SK-N-MC (cell line): ENCODE measurements at places on chromosomes 16 and 17.

- no peak for DNase-seq
Observed at GRCh38 chr16:31099860-31100638, 5.5 kb upstream of the VKORC1 start.

GRCh38 chr17:76820561-76820960 lies 47.6 kb upstream of the MGAT5B start:
- DNase-seq, result no peak

DNA sequence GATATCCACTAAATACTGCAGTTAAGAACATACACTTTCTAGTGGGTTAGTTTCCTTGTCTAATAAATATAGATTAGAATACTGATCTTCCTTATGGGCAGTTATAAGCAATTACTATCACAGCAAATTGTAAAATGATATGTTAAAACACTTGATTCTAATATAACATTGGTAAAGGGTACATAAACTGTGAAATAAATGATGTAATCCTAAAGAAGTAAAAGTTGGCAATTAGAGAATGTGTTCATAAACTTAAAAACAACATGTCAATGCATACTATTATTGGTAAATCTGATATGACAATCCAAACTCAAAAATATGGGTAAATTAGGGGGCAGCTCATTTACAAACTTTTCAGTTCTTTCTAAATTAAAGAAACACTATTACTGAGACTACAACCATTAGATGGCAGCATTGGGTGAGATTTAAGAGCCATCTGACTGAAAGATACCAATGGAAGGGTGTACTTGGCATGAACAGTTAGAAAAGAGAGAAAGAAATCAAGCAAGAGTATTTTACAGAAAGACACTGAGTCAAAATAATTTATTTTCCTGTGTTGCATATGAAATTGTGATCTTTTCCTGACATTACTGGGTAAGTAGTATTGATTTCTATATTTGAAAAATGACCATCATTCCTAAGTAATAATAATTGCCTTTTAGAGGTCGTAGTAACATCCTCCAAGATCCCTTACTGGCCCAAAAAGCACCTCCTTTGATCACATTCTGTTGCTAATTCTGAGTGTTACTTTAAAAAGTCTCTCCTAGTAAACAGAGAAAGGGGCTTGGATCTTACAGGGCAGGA lies 119.6 kb downstream of the SPAG9 start:
- DNase-seq, result peak; percentile 47

GRCh38 chr17:21345236-21345635 lies 30.9 kb upstream of the KCNJ12 start:
- no peak for DNase-seq

- DNase-seq, result no peak
Observed at GRCh38 chr16:19361587-19361986, 56.1 kb upstream of the TMC5 start.

DNA sequence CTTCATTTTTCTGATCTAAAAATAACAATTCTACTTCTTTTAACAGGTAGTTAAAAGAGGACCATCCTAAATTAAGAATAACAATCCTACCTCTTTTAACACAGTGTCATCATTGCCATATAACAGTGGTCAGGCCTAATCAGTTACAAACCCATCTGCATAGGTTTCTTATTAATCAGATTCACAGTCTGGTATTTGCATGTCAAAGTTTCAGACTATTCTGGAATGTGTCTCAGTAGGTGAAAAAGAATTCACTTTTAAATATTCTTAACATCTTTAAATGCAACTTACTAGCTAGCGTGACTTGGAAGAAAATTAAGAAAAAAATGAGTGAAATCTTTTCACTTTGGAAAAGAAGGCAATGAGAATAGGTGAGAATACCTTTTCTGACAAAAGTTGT lies 6.8 kb upstream of the KRT12 start:
- DNase-seq, result no peak

GRCh38 chr17:29116804-29117753 lies 63.1 kb downstream of the MYO18A start:
- DNase-seq, result peak; percentile 14

GRCh38 chr16:46973996-46974324 lies 486 bp upstream of the DNAJA2 start:
- DNase-seq, result no peak

DNA sequence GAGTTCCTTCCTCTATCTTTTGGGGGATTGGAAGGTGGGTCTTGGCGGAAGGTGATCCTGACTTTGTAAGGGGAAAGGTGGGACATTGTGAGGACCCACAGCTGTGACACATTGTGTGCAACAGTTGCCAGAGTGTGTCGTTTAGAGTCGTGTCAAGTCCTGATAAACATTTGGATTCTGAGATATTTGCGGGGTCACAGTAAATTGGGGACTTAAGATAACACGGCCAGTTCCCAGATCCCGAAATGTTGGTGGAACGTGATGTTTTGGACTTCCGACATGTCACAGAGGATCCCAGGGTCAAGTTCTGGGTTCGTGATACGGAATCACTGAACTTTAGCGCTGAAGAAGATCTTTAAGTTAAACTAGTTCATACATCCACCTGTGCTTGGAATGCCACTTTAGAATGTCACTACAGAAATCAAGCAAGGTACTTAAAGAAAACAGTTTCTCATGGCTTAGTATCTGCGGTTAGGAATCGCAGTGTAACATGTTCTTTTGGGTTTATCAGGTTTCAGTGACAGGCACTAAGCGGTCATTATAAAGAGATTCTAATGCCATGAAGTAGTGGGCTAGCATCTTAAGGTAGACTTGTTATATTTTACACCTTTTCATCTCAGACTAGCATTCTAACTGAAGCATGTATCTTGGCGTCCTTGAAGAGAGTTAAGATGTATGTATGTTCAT lies 815 bp downstream of the ATAD5 start:
- no peak for DNase-seq

- no peak for DNase-seq
Observed at GRCh38 chr17:35715416-35715815, 16.0 kb upstream of the RASL10B start.

GRCh38 chr16:55575496-55575895 lies 9.0 kb downstream of the CAPNS2 start:
- DNase-seq, result no peak

DNA sequence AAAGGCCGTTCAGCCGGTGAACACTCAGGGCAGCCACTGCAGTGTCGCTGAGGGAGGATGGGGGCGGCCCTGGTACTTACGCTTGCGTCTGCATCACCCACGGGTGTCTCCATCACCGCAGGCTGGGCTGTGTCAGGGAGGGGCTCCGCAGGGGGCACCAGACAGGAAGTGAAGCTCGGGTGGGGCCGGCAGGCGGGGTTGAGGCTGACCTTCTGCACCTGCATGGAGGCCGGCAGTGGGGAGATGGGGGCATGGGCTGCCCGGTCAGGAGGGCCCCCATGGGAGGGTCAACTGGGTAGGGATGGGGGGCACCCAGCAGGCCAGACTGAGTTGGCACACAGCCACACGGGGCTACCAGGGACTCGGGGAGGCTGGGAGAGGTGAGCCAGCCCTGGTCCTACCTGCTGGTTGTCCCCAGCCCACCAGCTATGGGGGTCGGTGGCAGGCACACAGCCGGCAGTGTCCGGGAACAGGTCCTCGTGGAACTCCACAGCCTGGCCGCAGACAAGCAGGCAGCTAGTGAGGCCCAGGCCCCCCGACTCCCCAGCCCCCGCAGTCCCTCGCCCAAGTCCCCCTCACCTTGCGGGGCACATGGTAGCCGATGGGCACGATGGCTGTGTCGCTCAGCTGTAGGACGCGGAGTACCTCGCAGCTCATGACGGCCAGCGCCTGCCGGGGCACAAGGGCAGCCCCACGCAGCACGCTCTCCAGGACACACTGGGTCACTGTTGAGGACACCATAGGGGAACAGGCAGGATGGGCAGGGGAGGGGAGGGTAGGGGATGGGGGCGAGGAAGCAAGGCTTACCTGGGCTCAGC lies 7.2 kb upstream of the VASN start:
- no peak for DNase-seq

DNA sequence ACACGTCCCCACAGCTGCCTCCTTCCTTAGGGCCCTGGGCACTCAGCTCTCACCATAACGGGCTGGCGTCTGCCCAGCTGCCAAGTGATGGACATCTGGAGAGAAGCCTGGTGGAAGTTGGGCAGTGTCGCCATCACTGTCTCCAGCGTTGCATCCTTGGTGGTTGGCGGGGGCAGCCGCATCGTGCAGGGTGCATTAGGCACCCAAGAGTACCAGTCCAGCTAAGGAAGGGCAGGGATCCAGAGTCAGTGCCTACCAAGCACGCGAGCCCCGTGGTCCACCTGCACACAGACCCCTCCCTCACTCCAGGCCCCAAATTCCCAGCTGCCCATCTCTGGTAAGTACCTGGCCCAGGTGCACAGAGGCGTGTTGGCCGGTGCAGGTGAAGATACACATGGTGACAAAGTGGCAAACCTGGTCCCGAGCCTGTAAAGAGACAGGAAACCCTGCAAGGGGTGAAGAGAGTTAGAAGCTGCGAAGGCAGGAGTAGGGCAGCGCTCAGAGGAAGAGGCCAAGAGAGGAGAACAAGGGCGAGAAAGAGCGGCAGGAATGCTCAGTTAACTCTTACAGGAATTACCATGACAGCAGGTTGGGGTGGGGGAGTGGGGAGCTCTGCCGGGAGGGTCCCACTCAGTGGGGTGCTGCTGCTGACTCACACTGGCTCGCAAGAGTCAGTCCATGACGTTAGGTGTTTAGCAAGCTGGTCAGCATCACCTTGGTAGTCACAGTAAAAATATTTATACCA lies 9.5 kb downstream of the ALOX15 start:
- DNase-seq, result no peak

- DNase-seq, result no peak
Observed at GRCh38 chr17:42317266-42317845, 29.1 kb downstream of the STAT5A start.

GRCh38 chr16:57802341-57803133 lies at the start of gene KIFC3:
Gene KIFC3 (minus strand): TSS chr16:57802491. CDS start chr16:57798243, 4,248 bp downstream.
- DNase-seq, result no peak

DNA sequence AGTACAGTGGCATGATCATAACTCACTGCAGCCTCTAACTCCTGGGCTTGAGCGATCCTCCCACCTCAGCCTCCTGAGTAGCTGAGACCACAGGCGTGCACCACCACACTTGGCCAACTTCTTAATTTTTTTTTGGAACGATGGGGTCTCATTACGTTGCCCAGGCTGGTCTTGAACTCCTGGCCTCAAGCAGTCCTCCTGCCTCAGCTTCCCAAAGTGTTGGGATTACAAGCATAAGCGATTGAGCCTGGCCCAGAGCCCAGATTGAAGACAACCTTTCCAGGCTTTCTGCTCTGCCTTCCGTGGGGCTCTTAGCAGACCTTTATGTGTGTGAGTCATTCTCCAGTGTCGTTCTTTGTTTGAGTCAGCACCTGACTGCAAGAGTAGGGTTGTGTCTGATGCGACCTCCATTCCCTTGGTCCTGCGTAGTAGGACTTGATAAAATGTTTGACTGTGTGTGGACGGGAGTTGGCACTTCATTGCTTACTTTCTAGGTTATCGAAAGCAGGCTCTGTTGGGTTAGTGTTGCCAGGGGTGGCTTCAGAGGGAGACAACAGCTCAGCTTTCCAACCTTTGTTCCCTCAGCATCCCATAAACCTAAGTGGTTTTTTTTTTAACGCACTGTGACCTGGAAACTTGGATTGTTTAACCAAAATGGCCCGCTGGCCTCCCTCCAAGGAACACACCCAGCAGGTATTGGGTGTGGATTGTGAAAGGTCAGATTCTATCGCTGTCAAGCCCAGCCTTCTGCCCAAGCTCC lies 26.4 kb downstream of the EEF2K start:
- DNase-seq, result no peak

- DNase-seq, result no peak
Observed at GRCh38 chr17:8151641-8152111, 528 bp downstream of the PER1 start.

- no peak for DNase-seq
Observed at GRCh38 chr16:17369421-17370222, 101.1 kb downstream of the XYLT1 start.

DNA sequence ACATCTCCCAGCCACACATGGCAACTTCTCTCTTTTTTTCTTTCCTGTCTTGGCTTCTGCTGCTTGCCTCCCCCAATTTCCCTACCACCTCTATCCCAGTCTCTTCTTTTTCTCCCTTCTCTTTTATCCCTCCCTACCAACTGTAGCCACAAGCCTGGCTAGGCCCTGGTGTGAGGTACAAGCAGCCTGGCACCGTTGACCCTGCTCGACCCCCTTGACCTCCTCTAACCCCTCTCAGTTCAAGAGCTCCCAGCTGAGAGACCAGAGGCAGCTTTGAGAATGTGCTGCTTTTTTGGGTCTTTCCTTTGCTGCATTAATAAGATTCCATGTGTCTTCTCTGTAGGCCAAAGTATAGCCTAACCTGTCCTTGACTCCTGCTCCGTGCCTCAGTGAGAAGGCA lies 32.3 kb downstream of the B9D1 start:
- DNase-seq, result no peak

DNA sequence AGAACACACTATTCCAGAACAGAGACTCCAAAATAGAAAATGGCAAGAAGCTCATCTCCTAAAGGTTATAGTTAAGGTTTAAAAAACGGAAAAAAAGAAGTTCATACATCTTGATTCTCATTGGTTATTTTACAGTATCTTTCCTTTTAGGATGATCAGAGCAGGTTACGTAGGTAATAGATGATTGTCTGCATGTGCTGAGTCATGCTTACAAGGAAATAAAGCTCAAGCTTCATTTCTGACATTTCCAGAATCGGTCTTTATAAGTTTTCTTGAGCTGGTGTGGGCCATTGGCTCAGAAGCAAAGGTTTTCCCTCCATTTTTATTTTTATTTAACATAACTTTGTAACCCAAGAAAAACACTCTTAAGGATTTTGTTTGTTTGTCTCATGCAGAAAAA lies 1030.3 kb upstream of the CDH8 start:
- no peak for DNase-seq

DNA sequence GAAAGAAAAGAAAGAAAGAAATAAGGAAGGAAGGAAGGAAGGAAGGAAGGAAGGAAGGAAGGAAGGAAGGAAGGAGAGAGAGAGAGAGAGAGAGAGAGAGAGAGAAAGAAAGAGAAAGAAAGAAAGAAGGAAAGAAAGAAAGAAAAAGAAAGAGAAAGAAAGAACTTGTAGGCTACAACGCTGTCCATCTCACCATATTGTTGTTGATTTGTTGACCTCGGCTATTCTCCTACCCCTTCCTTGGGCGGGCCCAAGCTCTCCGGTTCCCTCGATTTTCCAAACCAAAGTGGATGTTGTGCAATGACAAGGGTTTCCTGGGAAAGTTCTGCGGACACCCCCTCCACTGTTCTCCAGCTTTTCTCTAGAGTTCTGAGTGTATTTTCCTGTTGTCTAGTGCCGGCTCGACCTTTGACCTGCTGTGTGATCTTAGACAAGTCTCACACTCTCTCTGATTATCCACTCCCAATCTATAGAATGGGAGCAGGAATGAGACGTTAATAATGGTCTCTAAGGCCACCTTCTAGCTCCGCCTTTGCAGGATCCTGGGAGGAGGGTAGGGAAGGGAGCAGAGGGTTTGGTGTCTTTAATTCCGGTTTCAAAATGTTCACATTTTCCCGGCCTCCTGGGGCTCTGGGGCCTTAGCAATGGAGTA lies 1.6 kb downstream of the IRX6 start:
- no peak for DNase-seq

GRCh38 chr16:81528256-81528655 lies 83.6 kb downstream of the CMIP start:
- DNase-seq, result no peak
